NCI-H1417 (cell line): ENCODE measurements at places on chromosomes 16 and 17.

- no peak for DNase-seq
Measured at GRCh38 chr17:49132699-49133364, at the start of gene B4GALNT2. TSS of gene B4GALNT2 (plus strand) at chr17:49132769. CDS start at chr17:49132793, 24 bp downstream.

DNA sequence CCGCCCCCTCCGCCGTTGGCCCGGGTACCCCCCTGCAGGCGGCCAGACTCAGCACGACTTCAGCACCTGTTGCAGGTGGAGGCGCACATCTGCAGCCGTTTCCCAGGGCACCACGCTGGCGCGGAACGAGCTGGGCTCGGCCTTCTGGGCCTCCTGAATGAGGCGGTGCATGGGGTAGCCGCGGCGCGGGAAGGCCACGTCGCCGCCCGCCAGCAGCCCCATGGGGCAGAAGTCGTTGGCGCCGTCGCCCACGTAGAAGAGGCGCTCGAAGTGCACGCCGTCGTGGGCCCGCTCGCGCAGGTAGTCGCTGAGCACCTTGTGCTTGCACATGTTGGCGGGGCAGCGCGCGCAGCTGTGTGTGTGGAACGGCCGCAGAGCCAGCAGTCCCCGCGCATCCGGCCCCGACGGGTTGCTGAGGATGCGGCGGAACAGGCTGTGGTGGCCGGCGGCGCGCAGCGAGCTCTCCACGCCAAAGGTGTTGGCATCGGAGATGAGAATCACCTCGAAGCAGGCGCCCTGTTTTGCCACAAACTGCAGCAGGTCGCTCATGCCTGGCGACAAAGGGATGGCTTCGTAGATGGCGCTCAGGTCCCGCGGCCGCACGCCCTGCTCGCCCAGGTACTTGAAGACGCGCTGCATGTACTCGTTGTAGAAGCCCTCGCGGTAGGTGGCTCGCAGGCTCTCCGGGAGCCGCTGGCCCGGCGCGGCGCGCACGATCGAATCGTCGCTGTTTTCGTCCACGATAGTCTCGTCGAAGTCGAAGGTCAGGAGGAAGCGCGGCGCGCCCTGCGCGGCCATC, 6.2 kb downstream of the PHOSPHO1 start:
- DNase-seq, result peak; percentile 91

- no peak for DNase-seq
Measured at GRCh38 chr17:55546991-55547664, 35.9 kb upstream of the SMIM36 start.

- no peak for DNase-seq
Measured at GRCh38 chr17:39151943-39152818, 744 bp upstream of the PLXDC1 start.

DNA sequence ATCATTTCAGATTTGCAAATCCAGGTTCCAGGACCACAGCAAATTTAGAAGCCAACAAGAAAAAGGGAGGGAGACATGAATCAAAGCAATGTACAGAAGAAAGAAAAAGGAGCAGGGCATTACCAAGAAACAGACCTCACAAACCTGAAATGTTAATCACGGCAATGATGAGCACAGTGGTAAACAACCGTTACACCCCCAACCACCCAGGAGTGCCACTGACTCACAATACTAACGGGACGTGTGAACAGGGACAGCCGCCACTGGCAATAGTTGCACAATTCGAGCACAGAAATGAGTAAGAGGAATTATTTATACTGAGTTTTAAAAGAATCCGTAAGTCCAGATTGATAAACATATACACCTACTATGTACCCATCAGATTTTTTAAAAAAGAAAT, 13.8 kb downstream of the USP22 start:
- no peak for DNase-seq

- DNase-seq, result peak; percentile 79
Measured at GRCh38 chr16:84735849-84736586, 36.2 kb downstream of the USP10 start.

DNA sequence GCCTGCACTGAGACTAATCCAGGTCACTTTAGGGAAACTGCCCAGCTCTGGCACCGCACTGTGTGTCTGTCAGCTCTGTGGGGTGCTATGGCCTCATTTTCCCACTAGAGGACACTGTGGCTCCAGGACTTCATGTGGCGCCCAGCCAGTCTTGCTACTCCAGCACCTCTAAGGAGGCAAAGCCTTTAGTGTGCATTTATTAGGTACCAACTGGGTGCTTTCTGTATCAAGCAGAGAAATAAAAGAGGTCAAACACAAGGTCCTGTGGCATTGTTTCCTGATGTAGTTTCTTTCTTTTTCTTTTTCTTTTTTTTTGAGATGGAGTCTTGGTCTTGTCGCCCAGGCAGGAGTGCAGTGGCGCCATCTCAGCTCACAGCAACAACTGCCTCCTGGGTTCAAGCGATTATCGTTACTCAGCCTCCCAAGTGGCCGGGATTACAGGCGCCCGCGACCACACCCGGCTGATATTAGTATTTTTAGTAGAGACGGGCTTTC, 12.5 kb upstream of the RHBDL3 start:
- DNase-seq, result peak; percentile 84
